ENCODE measurements at places on chromosomes 11 and 22.

- DNase-seq: no peak
Measured at GRCh38 chr11:120675171-120675570, 163.6 kb downstream of the GRIK4 start.

DNA sequence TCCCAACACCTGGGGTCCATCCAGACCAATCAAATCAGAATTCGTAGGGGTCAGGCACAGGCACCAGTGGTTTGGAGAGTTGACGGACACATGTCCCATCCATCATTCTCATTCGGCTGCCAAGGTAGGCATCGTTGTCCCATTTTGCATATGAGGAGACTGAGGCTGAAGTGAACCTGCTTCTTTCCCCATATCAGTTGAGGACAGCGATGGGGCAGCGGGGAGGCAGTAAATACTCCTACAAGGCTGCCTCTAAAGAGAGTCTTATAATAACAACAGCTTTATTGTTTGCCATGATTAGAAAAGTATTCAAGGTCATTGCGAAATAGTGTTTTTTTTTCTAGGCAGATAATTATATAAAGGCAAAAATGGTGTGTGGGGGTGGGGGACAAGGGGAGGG, 1.6 kb upstream of the BEST1 start:
- DNase-seq: no peak

DNA sequence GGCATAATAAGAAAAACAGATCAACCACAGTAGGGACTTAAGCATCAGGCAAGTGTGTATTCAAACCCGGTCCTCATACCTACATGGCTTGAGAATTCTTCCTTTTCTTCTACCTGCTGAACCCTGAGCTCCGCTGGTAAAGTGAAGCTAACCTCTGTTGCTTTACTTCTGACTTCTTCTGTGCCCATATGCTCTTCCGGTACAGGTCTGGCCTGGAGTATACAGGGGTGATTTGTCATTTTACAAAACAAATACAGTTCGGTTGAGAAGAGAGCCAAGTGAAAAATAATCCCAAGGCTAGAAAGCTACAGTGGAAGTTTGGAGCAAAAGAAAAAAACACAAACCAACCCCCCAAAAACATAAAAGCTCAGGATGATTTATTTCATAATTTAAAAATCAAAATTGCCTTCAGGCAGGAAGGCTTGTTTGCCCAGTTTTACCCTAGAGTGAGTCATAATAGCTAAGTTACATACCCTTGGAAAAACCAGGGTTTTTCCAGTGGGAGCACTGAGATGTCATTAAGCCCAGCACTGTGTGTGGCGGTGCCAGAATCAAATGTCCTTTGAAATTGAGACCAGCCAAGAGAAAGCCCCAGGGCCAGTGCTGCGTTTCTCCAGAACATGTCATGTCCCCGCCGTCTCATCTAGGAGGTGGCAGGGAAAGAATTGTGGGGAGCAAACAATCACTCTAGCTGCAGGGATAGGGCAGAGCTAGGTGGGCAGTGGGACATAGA, 305.5 kb upstream of the ISX start:
- DNase-seq: no peak

DNA sequence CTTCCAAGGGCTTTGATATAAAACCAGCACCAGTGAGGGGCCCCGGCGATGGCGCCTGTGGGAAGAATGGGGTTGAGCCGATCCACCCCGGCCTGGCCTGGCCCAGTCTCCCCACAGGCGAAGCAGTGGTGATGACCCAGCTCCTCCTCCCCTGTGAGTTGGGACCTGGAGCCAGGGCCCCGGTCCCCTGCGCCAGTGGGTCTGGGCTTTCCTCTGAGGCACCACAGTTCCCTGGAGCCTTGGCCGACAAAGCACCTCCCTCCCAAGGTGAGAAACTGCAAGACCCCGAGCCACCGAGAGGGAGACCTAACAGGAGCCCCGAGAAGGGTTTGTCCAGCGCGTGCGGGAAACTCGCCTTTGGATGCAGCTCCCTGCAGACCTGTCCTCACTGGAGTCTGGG, 942.9 kb downstream of the BRD1 start:
- no peak for DNase-seq

DNA sequence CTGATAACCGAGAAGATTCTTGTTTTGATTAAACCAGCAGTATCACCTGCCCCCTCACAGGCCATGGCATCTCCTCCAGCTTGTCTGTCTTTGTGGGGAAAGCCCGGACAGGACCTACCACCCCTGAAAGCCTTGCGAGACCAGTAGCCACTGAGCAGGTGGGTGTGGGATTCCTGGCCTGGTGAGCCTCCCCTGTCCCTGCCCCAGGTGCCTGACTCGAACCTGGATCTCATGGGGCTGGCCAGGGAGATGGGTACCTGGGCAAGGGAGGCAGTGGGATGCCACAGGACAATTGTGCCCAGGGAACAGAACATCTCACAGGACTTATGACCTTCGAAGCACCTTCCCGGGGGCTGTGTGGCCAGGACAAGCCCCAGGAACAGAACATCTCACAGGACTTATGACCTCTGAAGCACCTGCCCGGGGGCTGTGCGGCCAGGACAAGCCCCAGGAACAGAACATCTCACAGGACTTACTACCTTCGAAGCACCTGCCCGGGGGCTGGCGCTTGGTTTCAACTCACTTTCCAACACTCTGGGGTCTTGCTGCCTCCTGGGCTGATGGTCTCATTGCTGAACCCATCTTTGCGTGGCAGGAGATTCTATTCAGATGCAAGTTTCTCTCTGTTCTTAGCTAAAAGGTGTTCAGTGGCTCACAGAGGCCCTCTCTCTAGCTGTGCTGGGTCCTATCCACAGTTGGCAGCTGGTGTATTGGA, 854.5 kb downstream of the BRD1 start:
- no peak for DNase-seq

GRCh38 chr22:49423125-49423650, 404.5 kb downstream of the BRD1 start:
- no peak for DNase-seq

- no peak for DNase-seq
Measured at GRCh38 chr11:36421546-36422155, 88.4 kb downstream of the TRAF6 start.

DNA sequence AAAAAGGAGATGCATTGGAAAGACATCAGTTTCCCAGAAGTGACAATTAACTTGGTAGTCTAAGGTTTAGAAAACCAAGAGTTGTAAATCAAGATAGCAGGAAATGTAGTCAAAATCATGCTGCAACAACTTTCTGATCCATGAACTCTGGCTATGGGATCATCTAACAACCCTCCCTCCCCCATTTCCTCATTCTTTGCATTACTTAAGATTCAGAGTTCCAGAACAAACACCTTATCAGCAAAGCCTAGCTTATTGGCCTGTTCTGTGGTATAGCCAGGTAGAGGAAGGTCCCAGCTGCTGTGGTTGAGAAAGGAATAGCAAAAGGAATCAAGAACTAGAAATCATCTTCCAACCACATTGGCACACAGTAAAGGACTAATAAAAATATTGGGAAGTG, 651.1 kb downstream of the METTL15 start:
- DNase-seq: peak; percentile 81

DNA sequence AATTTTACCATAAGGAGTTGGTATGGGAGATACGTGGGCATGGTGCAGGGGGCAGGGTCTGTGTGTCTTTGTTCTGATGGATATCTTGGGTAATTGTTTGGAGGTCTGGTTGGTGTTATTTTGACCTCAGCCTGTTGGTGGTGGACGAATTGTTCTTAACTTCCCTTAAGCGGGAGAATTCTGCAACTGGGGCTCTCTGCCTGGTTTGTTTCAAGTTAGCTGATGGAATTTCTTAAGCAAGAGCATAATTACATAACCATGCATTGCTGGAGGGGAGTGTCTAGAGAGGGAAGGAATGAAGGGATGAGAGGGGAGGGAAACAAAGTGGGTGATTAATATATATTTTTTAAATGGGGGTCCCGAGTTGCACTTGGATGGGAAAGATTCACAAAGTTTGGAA, 908.5 kb upstream of the RAG2 start:
- DNase-seq: no peak

GRCh38 chr11:62726915-62727164, 417 bp downstream of the HNRNPUL2 start:
- no peak for DNase-seq

DNA sequence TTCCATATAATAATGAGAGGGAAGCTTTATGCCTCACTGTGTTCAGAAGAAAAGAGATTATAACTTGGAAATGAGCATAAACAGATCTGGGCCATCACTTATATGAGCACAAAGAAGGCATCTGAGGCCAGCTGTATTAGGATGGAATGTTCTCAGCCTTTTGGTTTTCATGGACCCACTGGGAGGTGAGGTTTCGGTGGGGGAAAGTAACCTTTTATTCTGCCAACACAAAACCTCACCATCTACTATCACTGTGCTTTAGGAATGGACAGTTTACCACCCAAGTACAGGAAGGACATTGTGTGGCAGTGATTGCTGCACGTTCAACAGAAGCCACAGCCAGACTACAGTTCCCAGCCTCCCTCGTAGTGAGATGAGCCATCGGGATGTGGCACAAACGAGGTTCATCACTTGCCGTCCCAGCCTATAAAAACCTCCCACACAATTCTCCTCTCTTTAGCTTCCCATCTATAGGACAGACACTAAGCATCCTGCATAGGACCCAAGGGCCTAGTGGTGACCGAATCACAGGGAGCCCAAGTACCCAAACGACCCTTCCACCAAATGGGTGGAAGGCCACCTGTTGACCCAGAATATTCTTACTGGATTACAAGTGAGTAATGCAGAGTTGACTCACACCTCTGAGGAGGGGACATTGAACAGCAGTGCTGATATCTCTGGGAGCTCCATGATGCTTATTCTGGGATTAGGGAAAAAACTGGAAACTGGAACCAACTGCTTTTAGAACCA, 121.5 kb upstream of the RAG2 start:
- no peak for DNase-seq

DNA sequence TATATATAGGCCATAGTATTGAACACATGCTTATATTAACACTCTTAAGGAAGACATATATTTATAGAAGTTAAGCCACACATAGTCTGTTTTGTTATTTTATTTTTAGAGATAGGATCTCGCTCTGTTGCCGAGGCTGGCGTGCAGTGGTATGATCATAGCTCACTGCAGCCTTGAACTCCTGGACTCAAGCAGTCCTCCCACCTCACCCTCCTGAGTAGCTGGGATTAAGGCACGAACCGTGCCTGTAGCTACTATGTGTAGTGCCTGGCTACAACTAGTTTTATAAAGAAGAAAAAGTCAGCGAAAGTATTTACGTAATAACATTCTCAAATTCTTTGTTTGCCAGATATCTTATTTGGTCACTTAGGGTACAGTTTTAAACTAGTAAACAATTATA, 5.6 kb upstream of the UCP2 start:
- no peak for DNase-seq
